ENCODE measurements at places on chromosomes 12 and 14.

DNA sequence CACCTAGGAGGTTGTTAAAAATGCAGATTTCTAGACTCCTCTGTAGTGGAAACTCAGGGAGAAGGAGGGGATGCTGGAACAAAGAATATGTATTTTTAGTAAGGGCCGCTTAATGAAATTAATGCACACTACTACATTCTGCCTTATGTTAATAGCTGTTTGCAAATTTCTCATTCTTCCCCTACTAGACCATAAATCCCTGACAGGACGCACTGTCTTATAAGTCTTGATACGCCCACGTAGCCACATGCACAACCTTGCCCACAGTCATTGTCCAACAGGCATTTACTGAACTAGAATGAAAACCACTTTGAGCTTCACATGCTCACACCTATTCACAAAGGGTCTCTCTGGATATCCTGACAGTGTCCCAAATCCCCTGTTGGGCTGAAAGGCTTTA, 10.5 kb downstream of the KRT2 start:
- DNase-seq = no peak

- DNase-seq = no peak
Measured at GRCh38 chr12:122265886-122266229, 436 bp downstream of the VPS33A start.

- DNase-seq = no peak
Measured at GRCh38 chr12:6752167-6752920, 597 bp downstream of the MLF2 start.

DNA sequence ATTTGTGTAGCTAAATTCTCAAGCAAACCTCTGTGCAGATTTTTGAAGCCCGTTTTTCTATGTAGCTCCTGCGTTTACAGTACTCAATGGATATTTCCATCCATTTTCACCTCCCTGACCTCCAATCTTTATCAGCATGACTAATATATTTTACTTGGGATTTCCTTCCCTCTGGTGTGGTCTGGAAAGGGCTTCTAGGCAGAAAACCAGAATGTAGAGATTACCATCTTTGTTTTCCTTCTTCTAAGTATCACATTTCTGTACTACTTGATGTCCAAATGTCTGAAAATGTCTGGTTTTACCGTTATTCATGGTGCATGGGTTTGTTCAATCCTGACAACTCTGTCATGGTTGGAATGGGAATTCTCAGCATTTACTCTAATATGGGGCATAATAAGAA, 907.6 kb upstream of the FLRT2 start:
- DNase-seq = no peak

GRCh38 chr14:64509036-64509435, 4.5 kb downstream of the ZBTB1 start:
- no peak for DNase-seq

DNA sequence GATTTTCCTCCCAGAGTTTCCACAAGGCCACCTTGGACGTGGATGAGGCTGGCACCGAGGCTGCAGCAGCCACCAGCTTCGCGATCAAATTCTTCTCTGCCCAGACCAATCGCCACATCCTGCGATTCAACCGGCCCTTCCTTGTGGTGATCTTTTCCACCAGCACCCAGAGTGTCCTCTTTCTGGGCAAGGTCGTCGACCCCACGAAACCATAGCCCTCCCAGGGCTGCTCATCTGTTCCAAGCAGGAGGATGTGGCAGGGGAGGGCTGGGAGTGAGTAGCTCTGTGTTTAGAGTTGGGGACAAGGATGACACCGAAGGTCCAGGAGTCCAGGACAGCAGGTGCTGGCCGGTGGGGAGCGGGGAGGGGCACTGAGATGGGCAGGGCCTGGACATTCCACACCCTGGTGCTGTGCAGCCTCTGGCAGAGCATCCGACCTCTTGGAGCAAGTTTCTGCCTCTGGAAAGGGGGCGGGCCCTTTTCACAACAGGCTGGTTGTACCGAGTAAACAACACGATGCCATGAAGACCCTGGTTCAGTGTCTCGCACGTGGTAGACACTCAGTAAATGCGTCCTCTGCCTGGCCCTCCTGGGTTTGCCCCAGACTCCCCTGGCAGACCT, 8.2 kb downstream of the SERPINA4 start:
- DNase-seq = no peak

GRCh38 chr14:51818748-51819380, 41.5 kb upstream of the GNG2 start:
- DNase-seq = no peak

Data from activated CD8-positive, alpha-beta memory T cell treated with anti-CD3 and anti-CD28 coated beads for 48 hours (primary cell).